Head of caudate nucleus (tissue), 42 donors: ENCODE measurements at places on chromosomes 5 and 9.

- DNase-seq = no peak
Observed at GRCh38 chr9:134502266-134502791, 139.3 kb upstream of the COL5A1 start.

- DNase-seq = no peak
Observed at GRCh38 chr5:154071799-154072413, 33.1 kb downstream of the MFAP3 start.

GRCh38 chr5:81513982-81514381 lies 120.0 kb upstream of the ACOT12 start:
- no peak for DNase-seq

DNA sequence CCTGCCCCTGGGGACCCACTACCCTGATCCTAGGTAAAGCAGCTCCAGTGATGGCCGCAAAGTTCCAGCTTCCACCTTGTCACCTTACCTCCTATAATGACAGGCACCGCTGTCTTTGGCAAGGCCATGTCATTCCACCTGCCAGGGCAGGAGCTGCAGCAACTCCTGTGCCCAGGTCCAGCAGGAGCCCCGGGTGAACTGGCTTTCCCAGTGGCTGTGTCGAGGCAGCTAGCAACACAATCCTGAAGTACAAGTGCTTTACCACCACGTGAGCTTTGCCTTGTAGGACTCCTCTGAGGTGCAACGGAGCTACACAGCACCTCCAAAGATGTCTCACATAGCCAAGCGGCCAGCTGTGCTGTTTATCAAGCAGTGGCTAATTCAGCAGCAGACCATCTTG lies 20.7 kb upstream of the MGAT1 start:
- no peak for DNase-seq

GRCh38 chr5:172951371-172952033 lies 7.7 kb upstream of the RPL26L1 start:
- DNase-seq = no peak

- DNase-seq = no peak
Observed at GRCh38 chr9:75190762-75191161, 102.4 kb downstream of the OSTF1 start.

- no peak for DNase-seq
Observed at GRCh38 chr5:140037012-140037411, 6.1 kb downstream of the NRG2 start.
